Stimulated activated CD8-positive, alpha-beta memory T cell treated with anti-CD3 and anti-CD28 coated beads, Interleukin-2, amount 100 ng/mL, for 1 hour (primary cell): ENCODE measurements at places on chromosomes 6 and 20.

- DNase-seq, result no peak
Measured at GRCh38 chr6:20574355-20574754, 40.1 kb downstream of the CDKAL1 start.

DNA sequence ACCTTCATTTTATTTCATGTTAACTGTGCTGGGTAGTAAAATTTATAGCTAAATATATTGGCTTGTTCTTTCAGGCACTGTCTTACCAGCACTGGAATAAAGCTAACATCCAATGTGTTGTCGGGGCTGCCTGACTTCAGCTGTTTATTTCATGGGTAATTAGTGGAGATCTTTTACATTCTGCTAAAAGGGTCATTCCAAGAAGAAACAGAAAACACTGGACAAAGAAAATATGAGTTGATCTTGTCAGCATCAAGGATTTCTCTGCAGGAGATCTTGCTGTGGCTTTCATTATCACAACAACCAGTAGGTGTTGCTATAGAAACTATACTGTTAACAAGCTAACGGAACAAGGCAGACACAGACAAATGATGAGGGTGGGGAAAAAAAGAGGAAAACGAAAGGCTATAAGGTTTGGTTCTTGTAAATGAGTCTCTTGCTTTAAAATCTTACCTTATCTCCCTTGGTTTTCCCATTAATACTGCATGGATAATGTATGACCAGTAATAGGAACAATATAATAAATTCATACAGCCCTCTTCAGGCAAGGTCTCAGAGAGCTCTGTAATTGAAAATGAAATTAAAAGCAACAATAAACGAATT lies 206.8 kb downstream of the SIM1 start:
- no peak for DNase-seq

- no peak for DNase-seq
Measured at GRCh38 chr6:34227761-34228421, 8.8 kb upstream of the HMGA1 start.

DNA sequence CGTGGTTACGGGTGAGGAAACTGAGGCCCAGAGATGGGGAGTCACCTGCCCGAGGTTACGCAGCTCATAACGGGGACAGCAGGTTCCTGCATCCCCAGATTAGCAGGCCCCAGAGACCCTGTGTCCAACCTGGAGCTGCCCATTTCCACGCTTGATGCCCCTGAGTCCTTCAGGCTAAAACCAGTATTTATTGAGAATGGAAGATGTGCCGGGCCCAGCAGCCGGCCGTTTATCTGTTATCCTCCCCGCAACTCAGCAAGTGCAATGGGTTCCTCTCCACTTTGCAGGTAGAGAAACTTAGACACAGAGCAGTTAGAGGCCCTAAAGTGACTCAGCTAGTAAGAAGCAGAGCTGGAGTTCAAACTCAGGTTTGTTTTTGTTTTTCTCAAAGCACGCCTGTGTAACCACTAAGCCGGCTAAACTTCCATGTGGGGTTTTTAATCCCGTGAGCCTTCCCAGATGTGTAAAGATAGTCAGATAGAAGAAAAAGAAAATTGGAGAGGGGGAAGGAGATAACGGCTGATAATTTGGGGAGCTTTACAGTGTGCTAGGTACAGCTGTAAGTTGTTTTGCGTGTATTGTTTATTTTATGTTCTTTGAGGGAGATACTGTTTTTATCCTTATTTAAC lies 775 bp downstream of the PFDN4 start:
- DNase-seq, result peak; percentile 0

DNA sequence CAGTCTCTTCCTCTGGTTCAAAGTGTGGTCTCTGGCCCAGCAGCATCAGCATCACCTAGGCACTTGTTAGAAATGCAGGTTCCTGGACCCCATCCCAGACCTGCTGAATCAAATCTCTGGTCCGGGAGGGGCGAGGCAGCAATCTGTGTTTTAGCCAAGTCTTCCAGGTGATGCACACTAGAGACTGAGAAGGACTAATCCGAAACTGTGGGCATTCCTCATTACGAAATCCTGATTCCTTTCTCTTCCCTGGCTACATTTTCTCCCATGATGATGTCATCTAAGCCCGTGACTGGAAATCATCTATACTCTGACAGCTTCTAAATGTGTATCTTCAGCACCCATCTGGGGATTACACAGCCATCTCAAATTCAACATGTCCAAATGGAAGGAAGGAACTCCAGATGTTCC lies 39.7 kb upstream of the PRND start:
- no peak for DNase-seq

DNA sequence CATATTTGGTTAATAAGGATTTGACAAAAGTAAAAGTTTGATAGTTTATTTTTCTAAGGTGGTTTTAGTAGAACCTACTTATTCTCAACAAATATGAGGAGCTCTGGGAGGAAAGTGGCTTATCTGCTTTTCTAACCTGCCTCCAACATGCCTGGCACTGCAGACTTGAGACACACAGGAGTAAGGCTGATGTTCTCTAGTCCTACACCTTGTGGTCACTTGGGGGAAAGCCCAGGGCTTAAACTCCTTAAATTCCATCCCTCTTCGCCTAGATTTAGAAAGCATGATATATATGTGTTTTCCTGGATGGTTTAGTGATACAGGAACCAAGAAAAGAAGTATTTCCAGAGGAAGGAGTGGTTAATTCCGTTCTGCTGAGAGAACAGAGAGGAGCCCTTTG lies 39.9 kb upstream of the SAMD5 start:
- no peak for DNase-seq

- DNase-seq, result no peak
Measured at GRCh38 chr6:11804701-11805100, 26.1 kb upstream of the ADTRP start.

- DNase-seq, result no peak
Measured at GRCh38 chr20:12395353-12395752, 477.7 kb downstream of the BTBD3 start.

GRCh38 chr20:63519668-63520503 lies 679 bp upstream of the PPDPF start:
- DNase-seq, result peak; percentile 30

- DNase-seq, result no peak
Measured at GRCh38 chr20:22559711-22560318, 24.6 kb downstream of the FOXA2 start.

DNA sequence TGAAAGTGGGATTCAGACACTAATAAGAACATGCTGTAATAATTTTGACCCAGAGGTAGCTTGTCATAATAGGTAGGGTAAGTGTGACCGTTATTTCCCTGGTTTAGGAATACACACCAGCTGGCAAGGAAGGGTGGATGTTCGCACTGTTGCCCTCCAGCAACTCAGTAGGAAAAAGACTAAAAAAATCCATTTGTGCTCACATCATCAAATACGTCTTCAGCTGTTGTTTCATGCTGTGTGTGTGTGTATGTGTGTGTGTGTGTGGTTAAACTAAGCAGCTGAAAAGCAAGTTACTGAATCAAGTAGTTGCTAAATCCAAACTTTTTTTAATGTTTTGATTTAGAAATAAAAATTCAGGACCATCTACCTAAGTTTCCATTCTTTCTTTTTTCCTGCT lies 218.7 kb downstream of the TRDN start:
- DNase-seq, result no peak

- no peak for DNase-seq
Measured at GRCh38 chr6:9140172-9140571, 704.8 kb upstream of the SLC35B3 start.

GRCh38 chr6:338815-339262 lies 46.6 kb downstream of the DUSP22 start:
- DNase-seq, result no peak

DNA sequence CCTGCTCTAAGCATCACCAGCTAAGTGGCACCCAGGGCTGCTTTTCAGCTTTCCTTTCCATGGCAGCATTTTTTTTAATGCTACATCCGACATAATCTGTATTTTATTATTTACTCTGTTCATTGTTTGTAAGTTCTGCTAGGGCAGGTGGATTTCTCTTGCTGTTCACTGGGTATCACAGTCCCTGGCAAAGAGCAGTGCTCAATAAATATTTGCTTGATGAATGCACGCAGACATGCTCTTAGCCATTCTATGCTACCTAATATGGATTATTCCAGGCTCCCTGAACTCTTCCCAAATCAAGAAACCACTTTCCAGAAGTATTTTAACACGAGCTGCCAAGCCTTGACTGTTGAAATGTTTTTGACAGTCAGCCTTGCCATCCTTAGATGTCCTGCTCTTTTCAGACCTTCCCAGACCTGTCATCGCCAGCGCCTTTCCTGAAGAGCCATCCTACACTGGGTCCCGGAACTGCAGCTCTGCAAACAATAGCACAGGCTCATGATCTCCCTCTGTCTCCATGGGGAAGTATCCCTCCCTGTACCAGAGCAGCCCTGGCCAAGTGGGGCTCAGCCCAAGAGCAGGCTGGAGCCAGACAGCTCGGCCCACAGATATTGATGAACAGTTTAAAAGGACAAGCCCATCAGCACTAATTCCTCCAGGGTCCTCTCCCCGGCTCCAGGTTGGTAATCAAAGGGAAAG lies 136.5 kb upstream of the CDH4 start:
- DNase-seq, result no peak

GRCh38 chr20:57218489-57218888 lies 48.0 kb downstream of the BMP7 start:
- no peak for DNase-seq

- DNase-seq, result no peak
Measured at GRCh38 chr6:157774153-157775135, 48.6 kb upstream of the SNX9 start.

GRCh38 chr20:16553101-16553500 lies 20.1 kb downstream of the KIF16B start:
- no peak for DNase-seq

DNA sequence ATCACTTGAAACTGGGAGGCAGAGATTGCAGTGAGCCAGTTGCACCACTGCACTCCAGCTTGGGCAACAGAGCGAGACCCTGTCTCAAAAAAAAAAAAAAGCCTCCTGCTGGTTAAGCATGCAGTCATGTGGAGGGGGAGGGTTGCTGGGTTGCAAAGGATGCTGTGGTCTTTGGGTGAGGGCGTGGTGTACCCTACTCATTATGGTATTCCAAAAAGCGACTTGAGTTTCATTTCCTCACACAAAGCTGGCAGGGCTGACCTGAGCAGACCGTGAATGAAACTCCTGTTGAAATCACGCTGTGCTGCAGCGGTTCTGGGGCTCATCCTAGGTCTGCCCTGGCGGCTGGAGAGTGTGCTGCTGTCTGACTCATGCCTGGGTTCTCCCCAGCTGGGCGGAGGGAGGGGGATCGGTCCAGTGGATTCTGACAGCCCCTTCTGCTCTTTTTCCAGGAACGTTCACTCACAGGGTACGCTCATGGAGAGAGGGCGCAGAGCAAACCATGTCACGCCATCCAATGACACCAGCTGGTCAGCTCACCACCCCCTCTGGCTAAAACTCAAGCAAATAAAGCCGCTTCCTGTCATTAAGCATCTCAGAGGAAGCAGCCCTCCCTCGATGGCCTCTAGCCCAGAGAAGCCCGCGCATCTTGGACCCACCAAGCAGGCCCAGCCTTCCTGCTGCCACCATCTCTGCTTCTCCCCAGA lies 166.2 kb downstream of the SCML4 start:
- peak; percentile 21 for DNase-seq

- DNase-seq, result no peak
Measured at GRCh38 chr6:137650720-137651119, 156.5 kb upstream of the OLIG3 start.

DNA sequence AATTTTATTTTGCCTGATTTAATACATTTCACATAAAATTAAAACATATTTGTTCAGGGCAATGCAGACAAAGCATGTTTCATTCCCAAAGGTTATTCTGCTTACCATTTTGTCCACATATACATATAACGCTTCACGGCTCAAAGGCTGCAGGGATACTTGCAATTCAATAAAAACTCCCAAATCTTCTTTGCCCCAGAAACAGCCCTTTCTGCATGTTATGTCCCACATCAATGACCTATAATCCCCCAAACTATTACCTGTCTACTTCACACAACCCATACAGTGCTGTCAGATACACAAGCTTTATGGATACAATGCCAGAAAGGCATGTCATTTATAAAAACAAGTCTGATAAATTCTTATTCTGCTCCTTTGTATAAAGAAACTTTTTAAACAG lies 20.2 kb downstream of the SNX5 start:
- no peak for DNase-seq
